Sigmoid colon (tissue), 7 donors: ENCODE measurements at places on chromosomes 7 and 10. TPM values are rescaled to one million over a fixed set of nuclear protein-coding genes. Genes with fewer than 3 reads are reported as not detected.

NEUROD6 gene
- not detected for total RNA-seq

PDE6C gene
- total RNA-seq, result not detected

CLEC5A gene
- total RNA-seq, result 0.83 TPM

SLIT1 gene
- total RNA-seq, result 0.68 TPM

PIK3CG gene
- 4.5 TPM for total RNA-seq

GALNT17 gene
- 15.6 TPM for total RNA-seq

HYAL4 gene
- total RNA-seq, result not detected

CRHR2 gene
- not detected for total RNA-seq

UNCX gene
- total RNA-seq, result not detected

EBLN1 gene
- total RNA-seq, result not detected

GRCh38 chr7:30364773-30365172, 80.4 kb downstream of the ZNRF2 start:
- H3K27me3 ChIP-seq, result no peaks in the 10 kb centered on the region
- H3K27ac ChIP-seq, result no peak overlapping the region
- H3K36me3 ChIP-seq, result no peaks in the 10 kb centered on the region
- no peak overlapping the region for H3K4me3 ChIP-seq
- DNase-seq, result no peak
- H3K4me1 ChIP-seq, result no peaks in the 10 kb centered on the region

DNA sequence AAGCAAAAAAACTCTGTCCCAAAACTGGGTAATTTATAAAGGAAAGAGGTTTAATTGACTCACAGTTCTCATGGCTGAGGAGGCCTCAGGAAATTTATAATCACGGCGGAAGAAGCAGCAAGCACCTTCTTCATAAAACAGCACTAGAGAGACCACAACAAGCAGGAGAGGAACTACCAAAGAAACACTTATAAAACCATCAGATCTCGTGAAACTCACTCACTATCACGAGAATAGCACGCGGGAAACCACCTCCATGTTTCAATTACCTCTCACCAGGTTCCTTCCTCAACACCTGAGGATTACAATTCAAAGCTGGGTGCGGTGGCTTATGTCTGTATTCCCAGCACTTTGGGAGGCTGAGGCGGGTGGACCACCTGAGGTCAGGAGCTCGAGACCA, 48.5 kb downstream of the PDIA4 start:
- no peak overlapping the region for H3K27ac ChIP-seq
- H3K36me3 ChIP-seq, result no peaks in the 10 kb centered on the region

GRCh38 chr7:155889636-155890511, 77.6 kb upstream of the SHH start:
- H3K4me1 ChIP-seq, result no peaks in the 10 kb centered on the region
- DNase-seq, result peak; percentile 52
- no peaks in the 10 kb centered on the region for H3K36me3 ChIP-seq
- no peak overlapping the region for H3K4me3 ChIP-seq
- H3K27me3 ChIP-seq, result no peaks in the 10 kb centered on the region

GRCh38 chr10:996031-996430, 7.8 kb downstream of the GTPBP4 start:
- no peak for DNase-seq
- H3K27me3 ChIP-seq, result no peaks in the 10 kb centered on the region
- H3K4me1 ChIP-seq, result no peaks in the 10 kb centered on the region
- no peak overlapping the region for H3K4me3 ChIP-seq
- H3K27ac ChIP-seq, result no peak overlapping the region

GRCh38 chr7:46557781-46558180, 636.7 kb upstream of the IGFBP3 start:
- DNase-seq, result no peak
- H3K4me3 ChIP-seq, result no peak overlapping the region
- H3K27ac ChIP-seq, result peak overlapping the region; percentile 65

DNA sequence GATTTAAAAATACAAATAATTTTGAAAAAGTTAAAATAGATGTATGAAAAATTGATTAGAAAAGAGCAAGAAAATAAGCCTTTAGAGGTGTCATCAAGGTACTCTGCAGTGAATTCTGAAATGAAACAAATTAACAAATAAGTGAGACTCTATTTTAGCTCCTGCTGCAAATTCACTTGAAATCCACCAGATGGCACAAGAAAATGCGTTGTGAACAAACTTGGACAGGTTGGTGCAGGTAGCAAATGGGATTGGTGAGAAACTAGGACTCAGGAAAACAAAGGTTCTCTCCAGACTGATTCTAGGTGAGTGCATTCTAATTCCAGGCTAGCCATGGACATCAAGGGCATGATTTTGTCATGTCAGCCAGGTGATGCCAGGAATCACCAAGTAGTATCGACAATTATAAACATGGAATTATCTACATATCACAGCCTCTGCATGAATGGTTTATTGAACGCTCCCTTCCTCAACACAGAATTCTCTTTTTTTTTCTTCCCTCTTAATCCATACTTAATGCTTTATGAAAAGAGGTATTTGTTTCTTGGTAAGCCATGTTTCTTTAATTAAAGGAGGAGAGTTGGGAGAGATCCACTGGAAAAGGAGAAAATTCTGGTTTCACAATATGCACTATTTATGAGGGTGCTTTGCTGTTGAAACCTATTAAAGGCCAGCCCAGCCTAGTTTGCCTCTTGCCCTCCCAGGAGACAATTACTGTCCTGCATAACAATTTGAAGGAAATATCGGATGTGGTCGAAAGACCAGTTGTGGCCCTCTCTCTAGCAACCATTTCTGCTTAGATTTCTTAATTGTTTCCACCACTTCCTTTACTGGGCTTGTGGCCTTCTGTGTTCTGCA, 118.1 kb downstream of the ZNF365 start:
- H3K4me3 ChIP-seq, result no peak overlapping the region
- no peaks in the 10 kb centered on the region for H3K27me3 ChIP-seq
- DNase-seq, result no peak
- H3K4me1 ChIP-seq, result no peaks in the 10 kb centered on the region
- H3K36me3 ChIP-seq, result no peaks in the 10 kb centered on the region

DNA sequence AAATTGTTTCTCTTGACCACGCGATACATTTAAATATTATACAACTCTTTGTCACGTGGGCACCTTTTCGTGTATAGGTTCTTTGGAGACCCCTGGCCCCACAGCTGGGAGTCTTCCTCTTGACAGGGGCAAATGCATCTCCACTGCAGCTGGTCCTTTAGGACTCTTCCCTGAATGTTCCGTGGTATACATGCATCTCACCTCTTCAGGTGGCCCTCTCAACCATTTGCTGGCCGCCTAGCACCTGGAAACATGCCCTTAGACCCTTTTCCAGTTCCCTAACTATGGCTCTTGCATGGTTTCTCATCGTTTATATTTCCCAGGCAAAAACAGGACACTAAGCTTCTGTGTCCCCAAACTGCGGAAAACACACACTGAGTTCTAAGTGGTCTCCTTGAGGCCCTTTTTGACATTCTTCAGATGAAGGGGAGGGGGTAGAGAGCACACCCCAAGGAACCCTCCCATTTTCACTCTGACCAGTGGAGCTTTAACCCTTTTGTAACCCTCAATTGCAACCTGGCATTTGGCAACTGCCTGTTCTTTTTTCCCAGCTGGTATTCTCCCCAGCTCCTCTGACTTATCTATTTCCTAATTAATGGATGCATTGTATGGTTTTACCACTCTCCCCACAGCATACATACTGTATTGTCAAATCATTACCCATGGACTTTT, 20.6 kb downstream of the HNRNPA2B1 start:
- H3K27ac ChIP-seq, result no peak overlapping the region
- no peaks in the 10 kb centered on the region for H3K36me3 ChIP-seq
- no peak overlapping the region for H3K4me3 ChIP-seq
- no peaks in the 10 kb centered on the region for H3K27me3 ChIP-seq
- DNase-seq, result no peak

- peaks cover 3% of the 10 kb centered on the region for H3K27me3 ChIP-seq
- no peak overlapping the region for H3K27ac ChIP-seq
- H3K4me1 ChIP-seq, result no peaks in the 10 kb centered on the region
- DNase-seq, result no peak
- no peaks in the 10 kb centered on the region for H3K36me3 ChIP-seq
- H3K4me3 ChIP-seq, result no peak overlapping the region
Observed at GRCh38 chr10:128517167-128517566, 390.9 kb upstream of the MKI67 start.

DNA sequence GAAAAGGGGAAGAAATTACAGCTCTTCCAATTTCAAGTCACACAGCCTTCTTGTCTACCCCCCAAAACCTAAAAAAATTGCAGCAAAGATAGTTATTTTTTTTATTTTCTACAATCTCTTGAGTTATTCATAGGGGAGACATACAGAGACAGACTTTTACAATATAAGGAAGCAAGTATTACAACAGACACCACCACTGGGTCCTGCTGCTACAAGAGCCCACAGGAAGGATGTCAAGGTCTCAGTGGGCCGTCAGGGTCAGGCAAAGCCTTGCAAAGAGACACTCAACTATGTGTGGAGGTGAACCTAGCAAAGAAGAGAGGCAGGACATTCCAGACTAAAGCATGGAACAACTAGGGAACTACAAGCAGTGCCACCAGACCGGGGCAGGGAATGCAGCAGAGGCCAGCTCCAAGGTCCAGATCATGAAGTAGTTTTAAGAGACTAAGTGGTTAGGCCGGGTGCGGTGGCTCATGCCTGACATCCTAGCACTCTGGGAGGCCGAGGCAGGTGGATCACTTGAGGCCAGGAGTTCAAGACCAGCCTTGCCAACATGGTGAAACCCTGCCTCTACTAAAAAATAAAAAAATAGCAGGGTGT, 28.2 kb upstream of the ZCCHC24 start:
- no peaks in the 10 kb centered on the region for H3K4me1 ChIP-seq
- DNase-seq, result no peak
- no peak overlapping the region for H3K27ac ChIP-seq
- H3K36me3 ChIP-seq, result no peaks in the 10 kb centered on the region
- no peak overlapping the region for H3K4me3 ChIP-seq
- no peaks in the 10 kb centered on the region for H3K27me3 ChIP-seq

- H3K36me3 ChIP-seq, result no peaks in the 10 kb centered on the region
- H3K27ac ChIP-seq, result no peak overlapping the region
- DNase-seq, result no peak
- no peaks in the 10 kb centered on the region for H3K4me1 ChIP-seq
- H3K4me3 ChIP-seq, result no peak overlapping the region
Observed at GRCh38 chr7:87100326-87100725, 40.9 kb upstream of the ELAPOR2 start.

GRCh38 chr10:1074748-1075308, 18.6 kb downstream of the WDR37 start:
- H3K36me3 ChIP-seq, result peaks cover 23% of the 10 kb centered on the region
- H3K27me3 ChIP-seq, result no peaks in the 10 kb centered on the region
- H3K27ac ChIP-seq, result no peak overlapping the region
- no peak for DNase-seq
- H3K4me3 ChIP-seq, result no peak overlapping the region
